NCI-H2227 treated with DMSO at 0.1 percent for 48 hours (cell line): ENCODE measurements at places on chromosomes 16 and 17.

DNA sequence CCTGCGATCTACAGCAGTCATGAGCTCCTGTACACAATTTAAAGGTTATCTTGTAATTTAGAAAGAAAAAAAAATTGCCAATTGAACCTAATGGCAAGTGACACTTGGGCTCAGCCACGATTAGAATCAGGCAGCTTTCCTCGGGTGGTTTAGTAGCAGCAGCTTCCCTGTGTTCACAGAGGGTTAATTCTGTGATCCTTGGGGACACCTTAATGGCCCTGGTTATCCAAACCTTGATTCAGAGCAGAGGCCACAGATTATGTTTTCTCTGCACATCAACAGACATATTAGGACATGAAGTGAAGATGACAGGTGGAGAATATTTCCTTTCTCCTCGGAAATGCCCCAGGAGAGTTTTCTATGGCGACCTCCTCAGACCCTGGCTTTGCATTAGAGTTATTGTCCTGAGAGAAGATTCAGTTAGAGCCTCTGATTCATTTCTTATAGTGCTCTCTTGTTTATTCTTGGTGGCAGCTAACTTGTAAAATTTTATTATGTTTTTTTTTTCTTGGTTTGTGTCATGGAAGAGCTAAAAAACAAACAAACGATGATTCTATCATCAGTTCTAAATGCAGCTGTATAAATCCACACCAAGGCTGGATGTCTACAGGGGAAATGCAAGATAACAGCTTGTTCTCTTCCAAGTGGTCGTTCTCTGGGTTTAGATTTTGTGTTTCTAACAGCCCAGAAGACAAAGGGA, 351.2 kb upstream of the DYNLRB2 start:
- DNase-seq, result no peak

DNA sequence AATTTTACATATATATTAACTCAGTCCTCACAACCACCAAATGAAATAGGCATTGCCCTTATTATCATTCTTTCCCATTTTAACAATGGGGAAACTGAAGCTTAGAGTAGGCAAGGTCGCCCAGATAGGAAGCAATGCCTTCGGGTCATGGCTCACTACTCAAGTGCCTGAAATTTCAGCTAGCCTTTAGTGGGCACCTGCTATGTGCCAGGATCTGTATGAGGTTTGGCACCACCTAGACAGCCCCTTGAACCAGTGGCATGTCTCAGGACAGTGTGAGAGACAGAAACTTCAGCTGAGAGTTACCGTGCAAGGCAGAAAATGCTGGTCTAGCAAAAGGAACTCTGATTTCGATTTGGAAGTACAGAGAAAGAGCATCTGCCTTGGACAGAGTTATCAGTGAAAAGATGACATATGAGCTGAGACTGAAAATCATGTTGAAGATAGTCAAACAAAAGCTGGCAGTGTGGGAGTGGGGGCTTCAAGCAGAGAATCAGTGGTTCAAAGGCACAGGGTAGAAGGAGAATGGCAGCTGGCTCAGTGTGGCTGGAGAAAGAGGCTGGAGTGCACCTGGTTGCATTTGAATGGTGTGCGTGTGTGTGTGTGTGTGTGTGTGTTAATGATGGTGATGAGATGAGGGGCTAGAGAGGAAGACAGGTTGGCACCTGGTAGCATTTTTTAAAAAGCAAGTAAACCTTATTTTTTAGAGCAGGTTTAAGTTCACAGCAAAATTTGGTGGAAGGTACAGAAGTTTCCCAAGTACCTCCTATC, 29.1 kb downstream of the CDH13 start:
- DNase-seq, result no peak

DNA sequence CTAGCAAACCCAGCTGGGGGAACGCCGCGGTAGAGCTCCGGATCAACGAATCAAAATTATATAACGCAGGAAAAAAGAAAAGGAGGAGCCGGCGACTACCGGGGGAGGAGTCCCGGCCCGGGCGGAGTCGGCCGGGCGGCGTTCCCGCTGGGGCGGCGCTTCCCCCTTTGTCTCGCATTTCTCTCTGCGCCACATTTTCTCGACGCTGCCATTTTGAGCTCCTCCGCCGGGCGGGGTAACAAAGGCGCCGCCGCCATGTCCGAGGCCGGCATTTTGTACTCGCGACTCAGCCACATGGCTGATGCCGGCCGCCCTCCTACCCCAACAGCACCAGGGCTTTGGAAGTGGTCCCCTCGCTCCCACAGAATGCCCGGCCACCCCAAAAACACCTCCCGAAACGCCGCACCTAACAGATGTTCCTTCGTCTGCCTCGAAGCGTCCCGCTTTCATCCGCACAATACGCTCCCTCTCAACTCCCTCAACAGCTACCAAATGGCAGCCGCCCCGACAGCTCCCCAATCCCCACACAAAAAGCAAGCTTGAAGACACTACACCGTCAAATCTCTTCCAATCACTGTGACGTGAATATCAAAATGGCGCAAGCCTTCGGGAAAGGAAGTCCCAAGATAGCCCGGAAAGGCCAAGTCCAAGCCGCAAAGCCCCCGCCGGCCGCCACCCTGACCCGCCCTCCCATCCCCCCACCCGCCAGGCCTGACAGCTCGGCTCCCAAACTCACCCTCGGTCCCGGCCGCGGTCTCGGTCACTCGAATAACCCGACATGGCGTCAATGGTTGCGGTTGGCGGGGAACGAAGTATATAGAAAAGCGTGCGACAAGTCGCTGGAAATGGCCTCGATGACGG, 519 bp downstream of the DDX5 start:
- peak; percentile 86 for DNase-seq

- no peak for DNase-seq
These were observed 34.3 kb downstream of the SLC47A1 start for GRCh38 chr17:19568016-19568350.

DNA sequence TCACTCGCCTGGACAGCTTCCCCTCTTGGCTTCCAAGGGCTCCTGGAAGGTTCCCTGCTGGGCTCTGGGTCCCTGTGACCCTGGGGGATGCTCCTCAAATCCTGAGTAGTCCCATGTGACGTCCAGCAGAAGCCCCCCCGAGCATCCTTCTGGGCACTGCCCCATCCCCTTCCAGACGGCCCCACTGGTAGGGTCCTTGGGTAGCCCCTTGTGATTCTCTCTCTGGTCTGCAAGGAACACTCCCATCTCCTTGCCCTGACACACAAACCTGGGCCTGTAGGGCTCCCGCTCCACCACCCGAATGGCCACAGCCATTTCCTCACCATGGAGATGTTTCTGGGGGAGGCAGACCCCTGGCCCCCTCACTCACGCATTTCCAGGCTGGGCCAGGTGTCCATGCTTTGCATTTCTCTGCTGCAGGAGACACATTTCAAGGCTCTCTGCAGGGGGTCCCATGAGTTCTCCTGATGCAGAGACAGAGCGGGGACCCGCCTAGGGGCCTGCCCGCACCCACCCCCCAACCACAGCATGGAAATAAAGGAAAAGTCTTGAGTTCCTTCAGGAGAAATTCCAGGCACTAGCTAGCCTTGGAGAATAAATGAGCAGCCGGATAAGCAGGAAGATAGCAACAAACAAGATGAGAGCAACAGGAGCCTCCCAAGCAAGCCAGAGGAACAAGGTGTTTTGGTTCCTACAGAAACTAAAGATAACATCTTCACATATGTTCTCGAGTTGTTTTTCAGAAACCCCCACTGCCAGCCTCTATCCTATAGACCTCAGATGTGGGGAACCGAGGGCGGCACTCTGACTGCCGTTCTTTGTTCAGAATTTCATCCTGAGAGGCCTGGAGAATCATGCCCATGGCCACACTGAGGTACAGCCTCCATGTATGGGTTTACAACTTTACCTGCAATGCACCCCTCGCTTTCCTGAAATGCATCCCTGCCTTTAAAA, 128.8 kb downstream of the MGAT5B start:
- DNase-seq, result no peak

DNA sequence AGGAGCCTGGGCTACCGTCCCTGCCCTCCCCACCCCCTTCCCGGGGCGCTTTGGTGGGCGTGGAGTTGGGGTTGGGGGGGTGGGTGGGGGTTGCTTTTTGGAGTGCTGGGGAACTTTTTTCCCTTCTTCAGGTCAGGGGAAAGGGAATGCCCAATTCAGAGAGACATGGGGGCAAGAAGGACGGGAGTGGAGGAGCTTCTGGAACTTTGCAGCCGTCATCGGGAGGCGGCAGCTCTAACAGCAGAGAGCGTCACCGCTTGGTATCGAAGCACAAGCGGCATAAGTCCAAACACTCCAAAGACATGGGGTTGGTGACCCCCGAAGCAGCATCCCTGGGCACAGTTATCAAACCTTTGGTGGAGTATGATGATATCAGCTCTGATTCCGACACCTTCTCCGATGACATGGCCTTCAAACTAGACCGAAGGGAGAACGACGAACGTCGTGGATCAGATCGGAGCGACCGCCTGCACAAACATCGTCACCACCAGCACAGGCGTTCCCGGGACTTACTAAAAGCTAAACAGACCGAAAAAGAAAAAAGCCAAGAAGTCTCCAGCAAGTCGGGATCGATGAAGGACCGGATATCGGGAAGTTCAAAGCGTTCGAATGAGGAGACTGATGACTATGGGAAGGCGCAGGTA, 762 bp downstream of the CDK12 start:
- DNase-seq, result no peak

GRCh38 chr17:68324114-68324513, 32.8 kb downstream of the ARSG start:
- no peak for DNase-seq

DNA sequence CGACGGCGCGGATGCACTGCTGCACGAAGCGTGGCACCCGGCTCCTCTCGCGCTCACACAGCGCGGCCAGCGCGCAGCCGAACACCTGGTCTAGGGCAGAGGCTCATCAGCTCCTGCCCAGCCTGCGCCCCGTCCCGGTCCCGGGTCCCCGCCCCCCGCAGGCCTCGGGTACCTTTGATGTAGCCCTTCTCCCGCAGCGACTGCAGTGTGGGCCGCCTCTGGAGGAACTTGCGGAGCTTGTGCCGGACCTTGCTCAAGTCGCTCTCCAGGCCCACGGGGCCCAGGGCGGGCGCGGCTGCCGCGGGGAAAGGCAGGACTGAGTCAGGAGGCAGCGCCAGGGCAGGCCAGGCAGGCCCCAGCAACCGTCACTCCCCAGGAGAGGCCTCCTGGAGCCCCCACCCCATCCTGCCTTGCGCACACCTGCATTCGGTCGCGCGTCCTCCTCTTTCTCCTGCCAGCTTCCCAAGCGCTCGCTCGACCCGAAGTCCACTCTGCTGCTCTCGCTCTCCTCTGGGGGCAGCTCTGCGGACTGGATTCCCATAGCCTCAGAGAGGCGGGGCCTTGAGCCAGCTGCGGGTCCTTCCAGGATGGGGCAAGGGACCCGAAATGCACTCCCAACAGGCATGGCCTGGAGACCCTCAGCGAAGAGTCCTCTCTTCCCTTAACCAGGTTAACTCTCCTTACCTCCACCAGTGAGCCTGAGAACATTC, 36.0 kb downstream of the ARHGAP27 start:
- no peak for DNase-seq

GRCh38 chr16:3495176-3495575, at the start of gene C16orf90:
TSS of gene C16orf90 (minus strand) at chr16:3495489. CDS start at chr16:3495421, 68 bp downstream.
- no peak for DNase-seq

DNA sequence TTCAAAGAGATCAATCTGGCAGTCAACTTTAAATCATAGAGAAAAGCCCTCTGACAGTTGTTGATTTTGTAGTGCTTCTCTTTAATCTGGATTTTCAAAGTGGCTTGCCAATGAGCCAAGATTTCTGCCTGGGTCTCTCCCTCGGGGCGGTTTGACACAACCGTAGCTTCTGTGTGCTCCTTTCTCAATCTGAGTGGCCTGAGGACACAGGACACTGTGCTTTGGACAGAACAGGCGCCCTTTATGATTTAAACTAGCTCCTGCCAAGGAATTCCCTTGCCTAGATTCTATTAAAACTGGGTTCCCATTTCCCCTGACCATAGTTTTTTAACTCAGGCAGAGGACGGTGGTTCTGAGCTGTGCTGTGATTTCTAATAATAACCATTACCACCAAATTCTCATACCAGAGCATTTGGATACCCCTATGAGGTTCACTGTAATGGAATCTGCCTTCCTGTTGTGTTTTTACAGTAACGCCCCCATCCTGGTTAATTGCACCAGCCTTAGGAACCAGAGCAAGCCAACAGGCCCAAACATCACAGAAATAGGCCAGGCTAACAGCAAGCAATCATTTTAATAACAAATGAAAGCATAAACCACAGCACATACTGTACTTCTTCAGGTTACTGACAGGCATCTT, 4.0 kb downstream of the ZFHX3 start:
- no peak for DNase-seq

DNA sequence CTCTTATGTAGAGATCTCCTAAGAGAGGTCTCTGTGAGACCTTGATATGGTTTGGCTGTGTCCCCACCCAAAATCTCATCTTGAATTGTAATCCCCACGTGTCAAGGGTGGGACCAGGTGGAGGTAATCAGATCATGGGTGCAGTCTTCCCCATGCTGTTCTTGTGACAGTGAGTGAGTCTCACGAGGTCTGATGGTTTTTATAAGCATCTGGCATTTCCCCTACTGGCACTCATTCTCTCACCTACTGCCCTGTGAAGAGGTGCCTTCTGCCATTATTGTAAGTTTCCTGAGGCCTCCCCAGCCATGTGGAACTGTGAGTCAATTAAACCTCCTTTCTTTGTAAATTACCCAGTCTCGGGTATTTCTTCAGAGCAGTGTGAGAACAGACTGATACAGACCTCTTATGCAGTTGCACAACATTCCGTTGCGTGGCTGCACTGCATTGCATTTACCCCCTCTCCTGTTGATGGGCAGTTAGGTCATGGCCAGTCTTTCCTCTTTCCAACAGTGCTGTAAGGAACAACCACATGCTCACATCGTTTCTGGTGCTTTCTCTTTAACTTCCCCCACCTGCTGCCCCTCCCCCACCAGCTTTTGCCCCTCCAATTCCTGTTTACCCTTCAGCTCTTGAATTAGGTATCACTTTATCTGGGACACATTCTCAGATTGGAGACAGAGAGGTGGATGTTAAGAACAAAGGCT, 43.6 kb upstream of the MED9 start:
- DNase-seq, result no peak

DNA sequence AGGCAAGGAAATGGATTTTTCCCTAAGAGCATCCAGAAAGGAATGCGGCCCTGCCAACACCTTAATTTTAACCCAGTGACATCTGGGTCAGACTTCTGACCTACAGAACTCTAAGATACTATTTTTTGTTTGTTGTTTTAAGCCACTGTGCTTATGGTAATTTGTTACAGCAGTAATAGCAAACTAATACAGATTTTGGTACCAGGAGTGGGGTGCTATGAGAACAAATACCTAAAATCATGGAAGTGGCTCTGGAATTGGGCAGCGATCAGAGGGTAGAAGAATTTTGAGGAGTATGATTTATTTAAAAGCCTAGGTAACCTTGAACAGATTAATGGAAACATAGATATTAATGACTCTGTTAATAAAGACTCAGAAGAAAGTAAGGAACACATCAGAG, 208.2 kb downstream of the ZNF423 start:
- DNase-seq, result no peak

GRCh38 chr16:7161891-7162290, 170.8 kb upstream of the RBFOX1 start:
- no peak for DNase-seq

GRCh38 chr17:49968405-49969133, 421 bp upstream of the DLX4 start:
- peak; percentile 91 for DNase-seq

GRCh38 chr17:16215965-16216316, 607 bp upstream of the NCOR1 start:
- no peak for DNase-seq

GRCh38 chr16:26930786-26931581, 135.7 kb upstream of the C16orf82 start:
- DNase-seq, result no peak

GRCh38 chr17:73380439-73381106, 68.8 kb upstream of the CDC42EP4 start:
- no peak for DNase-seq
